NCI-H187 treated with DMSO at 0.1 percent for 48 hours (cell line): ENCODE measurements at places on chromosomes 6 and 20.
A peak's percentile ranks its signal among the peaks of the same experiment; 100 is the strongest.

DNA sequence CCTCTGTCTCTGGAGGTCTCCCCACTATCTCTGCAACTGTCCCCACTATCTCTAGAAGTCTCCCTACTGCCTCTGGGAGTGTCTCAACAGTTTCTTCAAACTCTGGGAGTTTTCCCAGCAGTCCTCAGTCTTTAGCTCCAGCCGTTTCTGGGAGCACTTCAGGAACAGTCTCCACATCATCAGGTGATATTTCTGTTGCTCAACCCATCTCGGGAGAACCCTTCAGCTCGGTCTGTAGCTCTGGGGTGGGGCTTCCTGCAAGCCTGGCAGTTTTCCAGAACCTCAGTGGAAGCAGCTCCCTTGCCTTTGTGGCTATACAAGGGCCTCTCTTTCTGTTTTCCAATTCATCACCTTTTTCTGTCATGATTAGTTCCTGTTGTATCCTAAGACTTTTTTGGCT lies 3.0 kb upstream of the SFTA2 start:
- no peak for DNase-seq

DNA sequence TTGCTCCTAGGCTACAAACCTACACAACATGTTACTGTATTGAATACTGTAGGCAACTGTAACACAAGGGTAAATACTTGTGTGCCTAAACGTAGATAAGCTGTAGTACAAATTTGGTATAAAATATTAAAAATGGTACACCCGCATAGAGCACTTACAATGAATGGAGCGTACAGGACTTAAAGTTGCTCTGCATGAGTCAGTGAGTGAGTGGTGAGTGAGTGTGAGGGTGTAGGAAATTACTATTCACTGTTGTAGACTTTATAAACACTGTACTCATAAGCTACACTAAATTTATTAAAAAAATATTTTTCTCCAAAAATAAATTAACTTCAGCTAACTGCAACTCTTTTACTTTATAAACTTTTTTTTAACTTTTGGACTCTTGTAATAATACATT lies 391.6 kb downstream of the ADGRB3 start:
- DNase-seq: no peak

GRCh38 chr20:34355427-34355826 lies 7.6 kb upstream of the ITCH start:
- DNase-seq: no peak

DNA sequence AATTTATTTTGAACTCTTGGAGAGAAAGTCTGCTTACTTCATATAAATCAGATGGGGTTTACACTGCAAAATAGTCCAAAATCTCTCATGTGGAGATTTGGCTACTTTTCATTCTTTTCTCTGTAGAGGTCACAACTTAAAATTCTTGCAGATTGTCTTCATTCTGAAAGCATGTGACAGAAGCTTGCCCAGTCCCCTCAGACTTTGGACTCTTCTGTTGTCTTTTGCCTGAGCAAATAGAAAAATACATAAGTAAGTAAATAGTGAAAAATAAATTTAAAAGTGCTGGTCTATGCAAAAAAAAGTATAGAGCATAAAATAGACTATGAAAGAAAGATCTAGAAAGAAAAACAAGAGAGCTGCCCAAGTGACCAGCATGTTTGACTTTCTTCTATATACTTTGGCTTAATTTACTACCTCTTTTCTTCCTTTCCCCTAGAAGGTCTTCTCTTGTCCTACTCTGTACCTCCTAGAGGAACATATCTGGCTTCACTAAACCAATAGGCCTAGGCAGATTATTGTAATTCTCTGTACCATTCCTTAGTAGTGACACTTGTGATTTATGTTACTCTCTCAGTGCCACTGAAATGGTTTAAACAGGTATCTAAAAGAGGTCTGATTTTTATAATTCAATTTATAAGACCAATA lies 260.9 kb downstream of the TENT5A start:
- DNase-seq: no peak

DNA sequence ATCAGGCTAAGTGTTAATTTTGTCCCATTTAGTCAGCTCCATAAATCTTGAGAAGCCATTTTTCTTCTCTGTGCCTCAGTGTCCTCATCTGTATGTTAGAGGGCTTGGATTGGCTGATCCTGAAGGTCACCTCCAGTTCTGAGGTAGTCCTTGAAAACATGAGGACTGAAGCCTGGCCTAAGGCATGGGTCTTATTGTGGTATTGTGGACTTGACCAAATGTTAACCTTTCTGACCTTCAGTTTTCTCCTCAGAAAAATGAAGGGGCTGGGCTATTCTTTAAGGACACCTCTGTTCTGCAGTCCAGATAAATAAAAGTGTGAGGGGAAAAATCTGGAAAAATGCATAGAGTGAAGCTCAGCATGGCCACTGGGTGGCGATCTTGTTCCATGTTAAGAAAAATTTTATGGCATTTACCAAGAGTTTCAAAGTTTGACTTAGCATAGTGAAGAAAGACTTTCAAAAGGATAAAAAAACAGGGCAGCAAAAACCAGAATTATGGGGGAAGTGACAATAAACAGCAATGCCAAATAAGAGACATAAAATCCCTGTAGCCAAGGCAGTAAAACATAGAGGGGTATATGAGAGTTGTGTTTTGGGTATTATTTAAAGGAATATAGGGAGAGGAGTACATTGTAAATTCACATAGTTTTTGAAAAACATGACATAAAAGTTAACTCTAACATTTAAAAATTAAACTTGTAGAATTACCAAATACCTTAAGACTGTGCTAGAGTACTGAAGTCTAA lies 13.2 kb upstream of the TFB1M start:
- DNase-seq: peak; percentile 1
